T-helper 17 cell (primary cell): ENCODE measurements at places on chromosomes 6 and 20.

DNA sequence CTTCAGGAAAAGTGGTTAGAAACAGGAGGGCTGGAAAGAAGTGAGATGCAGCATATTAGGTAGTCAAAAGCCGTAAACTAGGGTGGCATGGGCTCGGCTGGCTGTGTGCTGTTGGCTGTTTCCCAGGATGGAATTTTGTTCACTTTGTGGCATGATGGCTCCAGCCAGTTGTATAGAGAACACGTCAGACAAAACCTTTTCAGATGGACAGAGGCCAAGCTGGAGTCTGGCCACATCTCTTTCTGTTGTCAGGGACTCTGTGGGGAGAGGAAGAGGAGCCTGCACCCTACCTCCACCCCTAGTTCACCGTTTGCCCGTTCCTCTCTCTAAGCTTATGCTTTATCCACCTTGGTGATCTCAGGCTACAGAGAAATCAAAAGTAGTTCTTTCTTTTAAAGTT is 22.0 kb downstream of the C6orf89 start:
- no peak for DNase-seq

DNA sequence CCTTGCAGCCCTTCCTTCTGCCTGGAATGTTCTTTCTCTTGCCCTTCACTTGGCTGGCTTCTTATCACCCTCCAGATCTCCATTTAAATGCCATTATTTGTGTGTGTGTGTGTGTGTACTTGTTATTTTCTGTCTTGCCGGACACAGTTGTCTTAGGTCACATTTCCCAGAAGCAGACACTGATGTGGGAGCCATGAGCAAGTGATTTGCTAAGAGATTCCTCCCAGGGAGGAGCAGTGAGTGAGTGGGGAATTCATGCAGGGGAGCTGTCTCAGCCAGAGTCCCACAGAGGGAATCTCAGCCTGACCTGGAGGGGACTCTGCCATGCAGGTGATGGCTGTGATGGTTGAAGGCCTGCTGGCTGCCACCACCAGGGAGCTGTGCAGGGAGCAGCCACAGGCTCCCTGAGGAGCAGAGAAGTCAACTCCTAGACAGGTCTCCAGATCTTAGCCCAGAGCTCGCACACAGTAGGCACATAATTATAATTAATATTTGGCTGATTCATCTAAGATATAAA is 96.5 kb downstream of the SYNDIG1 start:
- DNase-seq, result no peak

GRCh38 chr6:40997234-40997957 is 41.6 kb downstream of the UNC5CL start:
- no peak for DNase-seq

- no peak for DNase-seq
Observed at GRCh38 chr6:168676552-168677322, 235.8 kb downstream of the SMOC2 start.
